Activated naive CD4-positive, alpha-beta T cell (primary cell): ENCODE measurements at places on chromosomes 1 and 21.

DNA sequence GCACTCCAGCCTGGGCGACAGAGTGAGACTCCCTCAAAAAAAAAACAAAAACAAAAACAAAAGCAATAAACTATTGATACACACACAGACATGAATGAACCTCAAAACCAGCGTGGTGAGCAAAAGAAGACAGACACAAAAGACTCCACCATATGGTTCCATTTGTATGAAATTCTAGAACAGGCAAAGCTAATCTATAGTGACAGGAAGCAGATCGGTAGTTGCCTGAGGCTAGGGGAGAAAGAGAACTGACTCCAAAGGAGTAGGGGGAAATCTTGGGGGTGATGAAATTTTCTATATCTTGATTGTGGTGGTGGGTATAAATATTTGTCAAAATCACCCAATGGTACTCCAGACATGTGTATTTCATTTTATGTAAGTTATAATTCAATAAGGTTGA, 20.9 kb downstream of the LACTBL1 start:
- no peak for DNase-seq

DNA sequence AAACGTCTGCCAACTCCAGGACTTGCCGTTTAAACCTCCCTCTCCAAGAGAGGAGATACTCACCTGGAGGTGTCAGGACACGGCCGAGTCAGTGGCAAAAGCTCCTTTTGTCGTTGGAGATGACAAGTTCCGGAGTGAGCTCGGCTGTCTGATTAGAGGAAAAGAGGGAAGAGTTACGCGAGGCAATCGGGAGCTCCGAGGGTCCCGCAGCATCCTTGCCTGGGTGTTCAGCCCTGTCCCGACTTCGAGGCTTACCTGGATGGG, 497 bp downstream of the ID3 start:
- no peak for DNase-seq

DNA sequence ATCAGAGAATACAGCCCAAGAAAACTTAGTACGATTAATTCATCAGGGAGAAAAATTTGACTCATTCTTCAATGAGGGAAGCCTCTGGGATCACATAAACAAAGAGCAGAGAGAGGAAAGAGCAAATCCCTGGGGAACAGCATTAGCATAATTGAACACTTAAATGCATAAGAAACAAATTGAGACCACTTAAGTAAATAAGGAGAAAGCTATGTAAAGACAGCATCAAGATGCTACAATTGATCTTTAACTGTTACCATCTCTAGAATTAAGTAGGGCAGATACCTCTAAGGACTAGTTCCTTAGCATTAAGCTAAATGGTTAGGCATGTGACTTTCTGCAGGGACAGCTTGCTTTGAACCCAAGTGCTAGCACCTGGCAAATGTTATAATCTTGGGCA, 265.1 kb upstream of the NEGR1 start:
- DNase-seq = no peak

DNA sequence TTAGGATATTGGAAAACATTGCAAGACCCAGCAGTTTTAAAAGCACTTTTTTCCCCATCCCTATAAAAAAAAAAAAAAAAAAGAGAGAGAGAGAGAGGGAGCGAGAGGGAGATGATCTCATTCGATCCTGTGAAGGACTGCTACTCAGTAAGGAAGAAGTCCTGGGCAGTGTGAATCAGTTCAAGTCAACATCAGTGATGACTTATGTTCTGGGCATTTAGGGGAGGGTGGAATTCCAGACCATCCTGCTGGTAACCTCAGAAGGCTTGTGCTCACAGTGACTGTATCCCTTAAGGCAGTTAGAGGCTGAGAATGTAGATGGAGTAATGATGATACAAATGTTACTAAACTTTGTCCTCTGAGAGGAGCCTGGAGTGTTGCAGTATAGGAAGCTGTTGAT, 151.4 kb downstream of the TGFB2 start:
- DNase-seq = no peak

DNA sequence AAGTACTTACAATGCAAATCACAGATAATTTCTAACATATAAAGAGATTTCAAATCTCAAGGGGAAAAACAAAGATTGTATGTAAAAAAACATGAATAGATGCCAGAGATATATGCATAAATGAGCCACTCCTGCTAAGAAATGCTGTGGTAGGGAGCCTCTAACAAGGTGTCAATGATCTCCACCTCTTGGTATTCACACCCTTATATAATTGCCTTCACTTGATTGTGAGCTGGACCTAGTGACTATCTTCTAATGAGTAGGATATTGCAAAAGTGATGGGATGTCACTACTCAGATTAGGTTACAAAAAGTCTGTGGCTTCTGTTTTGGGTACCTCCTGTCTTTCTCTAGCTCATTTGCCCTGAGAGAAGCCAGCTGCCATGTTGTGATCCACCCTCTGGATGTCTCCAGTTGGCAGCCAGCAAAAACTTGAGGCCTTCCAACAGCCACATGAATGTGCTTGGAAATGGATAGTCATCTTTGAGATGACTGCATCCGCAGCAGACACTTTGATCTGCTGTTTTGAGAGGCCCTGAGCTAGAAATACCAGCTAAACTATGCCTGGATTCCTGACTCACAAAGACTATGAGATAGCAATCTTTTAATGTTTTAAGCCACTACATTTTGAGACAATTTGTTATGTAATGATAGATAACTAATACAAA, 196.1 kb upstream of the FGGY start:
- no peak for DNase-seq

DNA sequence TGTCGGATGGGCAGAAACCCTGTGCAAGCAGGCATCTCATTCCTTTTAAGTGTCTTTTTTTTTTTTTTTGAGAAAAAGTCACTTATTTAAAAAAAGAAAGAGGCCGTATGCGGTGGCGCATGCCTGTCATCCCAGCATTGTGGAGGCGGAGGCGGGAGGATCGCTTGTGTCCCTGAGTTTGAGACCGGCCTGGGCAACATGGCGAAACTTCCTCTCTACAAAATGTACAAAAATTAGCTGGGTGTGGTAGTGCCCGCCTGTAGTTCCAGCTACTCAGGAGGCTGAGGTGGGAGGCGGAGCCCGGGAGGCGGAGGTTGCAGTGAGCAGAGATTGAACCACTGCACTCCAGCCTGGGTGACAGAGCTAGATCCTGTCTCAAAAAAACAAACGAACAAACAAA, 1.7 kb downstream of the GPR137B start:
- DNase-seq = no peak

- no peak for DNase-seq
Observed at GRCh38 chr1:27487966-27488884, 1.7 kb downstream of the WASF2 start.
